PC-9 (cell line): ENCODE measurements at places on chromosomes 11 and 22. TPM values are rescaled to one million over a fixed set of nuclear protein-coding genes. Genes with fewer than 3 reads are reported as not detected.
A peak's percentile ranks its signal among the peaks of the same experiment; 100 is the strongest.

MMP8 gene
- not detected in 2 replicates for total RNA-seq

SCO2 gene
- total RNA-seq = 3.0 and 6.1 TPM in 2 replicates

DNA sequence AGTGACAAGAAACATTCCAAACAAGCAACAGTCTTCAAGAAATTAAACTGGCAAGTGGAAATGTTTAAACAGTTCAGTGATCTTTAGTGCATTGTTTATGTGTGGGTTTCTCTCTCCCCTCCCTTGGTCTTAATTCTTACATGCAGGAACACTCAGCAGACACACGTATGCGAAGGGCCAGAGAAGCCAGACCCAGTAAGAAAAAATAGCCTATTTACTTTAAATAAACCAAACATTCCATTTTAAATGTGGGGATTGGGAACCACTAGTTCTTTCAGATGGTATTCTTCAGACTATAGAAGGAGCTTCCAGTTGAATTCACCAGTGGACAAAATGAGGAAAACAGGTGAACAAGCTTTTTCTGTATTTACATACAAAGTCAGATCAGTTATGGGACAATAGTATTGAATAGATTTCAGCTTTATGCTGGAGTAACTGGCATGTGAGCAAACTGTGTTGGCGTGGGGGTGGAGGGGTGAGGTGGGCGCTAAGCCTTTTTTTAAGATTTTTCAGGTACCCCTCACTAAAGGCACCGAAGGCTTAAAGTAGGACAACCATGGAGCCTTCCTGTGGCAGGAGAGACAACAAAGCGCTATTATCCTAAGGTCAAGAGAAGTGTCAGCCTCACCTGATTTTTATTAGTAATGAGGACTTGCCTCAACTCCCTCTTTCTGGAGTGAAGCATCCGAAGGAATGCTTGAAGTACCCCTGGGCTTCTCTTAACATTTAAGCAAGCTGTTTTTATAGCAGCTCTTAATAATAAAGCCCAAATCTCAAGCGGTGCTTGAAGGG lies 6.0 kb downstream of the MALAT1 start:
- DNase-seq = no peak
- H3K4me3 ChIP-seq = peak overlapping the region; percentile 99
- H3K4me1 ChIP-seq = peaks cover 56% of the 10 kb centered on the region
- H3K27me3 ChIP-seq = no peaks in the 10 kb centered on the region
- peaks cover 66% of the 10 kb centered on the region for H3K36me3 ChIP-seq

GRCh38 chr11:64276653-64277431 lies 7.6 kb downstream of the BAD start:
- no peaks in the 10 kb centered on the region for H3K36me3 ChIP-seq
- H3K27ac ChIP-seq = peak overlapping the region; percentile 41
- H3K4me3 ChIP-seq = no peak overlapping the region
- no peaks in the 10 kb centered on the region for H3K27me3 ChIP-seq

GRCh38 chr11:117670924-117671323 lies 126.1 kb downstream of the DSCAML1 start:
- no peak for DNase-seq
- H3K36me3 ChIP-seq = no peaks in the 10 kb centered on the region
- H3K27me3 ChIP-seq = peaks cover 100% of the 10 kb centered on the region
- no peaks in the 10 kb centered on the region for H3K4me1 ChIP-seq
